Amniotic epithelial cell (primary cell): ENCODE measurements at places on chromosomes 12 and 14.

- DNase-seq, result no peak
These were observed 835.2 kb downstream of the FSCB start for GRCh38 chr14:43671716-43672485.

GRCh38 chr14:59166258-59166657 is 22.2 kb upstream of the DAAM1 start:
- DNase-seq, result no peak

DNA sequence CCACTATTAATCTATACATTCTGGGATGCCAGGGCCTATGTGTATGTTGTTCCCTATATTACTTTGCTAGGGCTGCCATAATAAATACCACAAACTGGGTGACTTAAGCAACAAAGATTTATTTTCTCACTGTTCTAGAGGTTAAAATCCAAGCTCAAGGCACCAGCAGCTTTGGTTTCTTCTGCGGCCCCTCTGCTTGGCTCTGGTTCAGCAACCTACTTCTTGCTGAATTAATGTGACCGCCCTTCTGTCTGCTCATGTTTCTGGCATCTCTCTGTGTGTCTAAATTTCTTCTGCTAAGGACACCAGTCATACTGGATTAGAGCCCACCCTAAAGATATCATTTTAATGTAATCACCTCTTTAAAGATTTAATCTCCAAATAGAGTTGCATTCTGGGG is 84.7 kb downstream of the ZNF664 start:
- DNase-seq, result peak; percentile 47

DNA sequence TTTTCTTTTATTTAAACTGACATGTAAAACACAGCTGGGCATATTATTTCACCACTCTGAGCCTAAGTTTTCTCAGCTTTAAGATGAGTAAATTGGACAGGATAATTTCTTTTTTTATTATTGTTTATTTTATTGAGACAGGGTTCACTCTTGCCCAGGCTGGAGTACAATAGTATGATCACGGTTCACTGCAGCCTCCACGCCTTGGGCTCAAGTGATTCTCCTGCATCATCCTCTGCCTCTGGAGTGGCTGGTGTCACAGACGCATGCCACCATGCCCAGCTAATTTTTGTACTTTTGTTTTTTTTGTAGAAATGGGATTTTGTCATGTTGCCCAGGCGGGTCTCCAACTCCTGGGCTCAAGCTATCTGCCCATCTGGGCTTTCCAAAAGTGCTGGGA is 12.7 kb downstream of the BMAL2 start:
- no peak for DNase-seq

DNA sequence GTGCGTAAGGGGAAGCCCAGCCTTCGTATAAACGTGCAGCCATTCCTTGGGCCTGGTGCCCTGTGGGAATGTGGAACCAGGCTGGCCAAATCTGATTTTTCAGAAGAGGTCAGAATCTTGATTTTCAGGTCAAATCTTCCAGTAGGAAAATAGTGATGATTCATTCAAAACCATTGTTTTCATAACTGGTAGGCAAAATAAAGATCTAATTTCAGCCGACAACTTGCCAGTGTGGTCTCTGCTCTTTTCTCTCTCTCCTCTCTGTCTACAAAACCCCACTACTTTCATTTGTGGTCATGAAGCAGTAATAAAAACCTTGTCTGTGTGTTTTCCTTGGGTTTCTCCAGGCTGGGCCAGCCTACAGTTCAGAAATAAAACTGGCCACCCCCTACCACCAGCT is 135.1 kb downstream of the RBM19 start:
- peak; percentile 4 for DNase-seq

- peak; percentile 33 for DNase-seq
These were observed 19.3 kb upstream of the CLEC2D start for GRCh38 chr12:9650151-9650576.

- DNase-seq, result peak; percentile 77
These were observed 2.4 kb downstream of the DHH start for GRCh38 chr12:49092086-49092815.

DNA sequence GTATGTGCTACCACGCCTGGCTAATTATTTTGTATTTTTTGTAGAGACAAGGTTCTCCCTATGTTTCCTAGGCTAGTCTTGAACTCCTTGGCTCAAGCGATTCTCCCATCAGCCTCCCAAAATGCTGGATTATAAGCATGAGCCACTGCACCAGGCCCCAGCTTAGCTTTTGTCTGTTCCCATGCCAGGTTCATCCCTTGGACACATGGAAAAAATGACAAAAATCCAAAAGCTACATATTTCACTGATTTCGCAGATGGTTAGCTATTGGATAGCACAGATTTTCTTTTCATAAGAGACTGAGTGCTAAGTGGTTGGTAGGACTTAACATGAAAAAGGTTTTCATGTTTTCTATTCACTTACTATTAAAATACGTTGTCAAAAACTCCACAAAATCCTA is 286.6 kb upstream of the KITLG start:
- no peak for DNase-seq

- DNase-seq, result no peak
These were observed 32.8 kb downstream of the UBE3B start for GRCh38 chr12:109510196-109510595.

DNA sequence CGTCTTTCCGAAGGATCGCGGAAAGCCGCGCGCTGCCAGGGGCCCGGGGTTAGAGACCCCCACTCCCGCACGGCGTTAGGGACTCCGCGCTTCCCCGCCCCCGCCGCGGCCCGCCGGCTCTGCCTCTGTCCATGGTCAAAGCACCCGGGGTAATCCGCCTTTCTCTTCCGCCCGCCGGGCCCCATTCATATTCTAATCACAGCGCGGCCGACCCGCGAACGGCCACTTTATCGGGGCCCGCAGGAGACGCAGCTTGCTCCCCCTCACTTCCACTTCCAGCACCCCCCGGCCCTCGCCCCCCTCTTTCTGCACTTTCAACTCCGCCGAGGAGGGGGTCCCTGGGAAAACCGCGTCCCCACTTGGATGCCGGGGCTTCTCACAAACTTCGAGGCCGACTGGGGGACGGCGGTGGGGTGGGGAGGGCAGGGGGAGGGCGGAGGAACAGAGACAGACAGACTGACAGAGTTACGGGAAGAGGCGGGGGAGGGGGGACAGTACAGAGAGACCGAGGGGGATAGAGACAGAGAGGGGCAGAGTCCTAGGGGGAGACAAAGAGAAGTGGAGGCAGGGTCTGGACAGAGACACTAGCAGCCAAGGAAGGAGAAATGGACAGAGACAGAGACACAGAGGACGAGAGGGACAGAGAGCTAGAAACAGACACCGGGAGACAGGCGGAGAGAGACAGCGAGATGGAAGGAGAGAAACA is 1.1 kb upstream of the RFX4 start:
- DNase-seq, result peak; percentile 11

GRCh38 chr14:69313176-69313575 is 53.2 kb downstream of the GALNT16 start:
- DNase-seq, result no peak

- DNase-seq, result peak; percentile 93
These were observed 29.8 kb upstream of the STRAP start for GRCh38 chr12:15852383-15852782.

- DNase-seq, result no peak
These were observed 201.2 kb downstream of the NTF3 start for GRCh38 chr12:5633106-5633505.

DNA sequence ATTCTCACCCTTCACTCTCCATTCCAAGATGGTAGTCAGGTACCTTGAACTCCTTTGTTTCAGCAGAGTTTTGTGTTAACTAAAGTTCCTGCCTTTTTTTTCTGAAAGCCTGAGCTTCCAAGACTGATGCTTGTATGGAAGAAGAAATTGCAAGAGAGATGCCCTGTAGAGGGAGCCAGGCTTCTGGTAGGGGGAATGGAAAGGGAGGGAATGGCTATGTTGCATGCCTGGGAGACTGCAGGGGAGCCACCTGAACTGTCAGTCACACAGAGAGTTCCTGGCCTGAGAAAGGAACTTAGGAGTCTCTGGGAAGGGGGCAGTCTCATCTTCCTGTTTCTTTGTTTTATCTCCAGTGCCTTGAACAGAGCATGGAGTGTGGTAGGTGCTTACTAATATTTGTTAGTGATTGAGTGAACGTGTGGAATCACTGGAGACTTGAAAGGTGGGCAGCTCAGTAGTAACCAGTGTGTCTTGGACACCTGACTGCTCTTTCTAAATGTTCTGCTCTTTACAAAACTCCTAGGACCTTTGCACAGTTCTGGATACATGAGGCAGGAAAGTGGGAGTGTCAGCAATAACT is 132.2 kb downstream of the ANO4 start:
- DNase-seq, result no peak

- DNase-seq, result no peak
These were observed 61.0 kb downstream of the SRGAP1 start for GRCh38 chr12:63905544-63905943.

- peak; percentile 59 for DNase-seq
These were observed 213.1 kb upstream of the FLRT2 start for GRCh38 chr14:85316701-85317410.

DNA sequence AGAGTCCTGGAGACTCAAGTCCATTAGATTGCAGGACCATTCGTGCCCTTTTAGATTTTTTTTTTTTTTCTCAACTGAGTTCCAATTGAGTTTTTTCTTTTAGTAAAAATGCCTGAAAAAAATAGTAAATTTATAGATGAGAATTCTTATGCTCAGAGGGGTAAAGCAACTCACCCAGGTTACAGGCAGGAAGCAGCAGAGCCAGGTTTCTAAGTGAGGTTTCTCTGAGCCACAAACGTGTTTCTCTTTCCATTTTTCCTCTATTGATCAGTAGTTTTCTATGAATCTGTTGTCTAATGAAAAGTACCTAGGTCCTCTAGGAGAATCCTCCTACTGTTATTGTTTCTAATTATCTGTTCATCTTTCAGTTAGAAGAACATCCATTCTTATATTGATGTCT is 66.4 kb upstream of the C12orf71 start:
- DNase-seq, result no peak

- no peak for DNase-seq
These were observed 41.7 kb downstream of the TTLL5 start for GRCh38 chr14:75702616-75703261.

- no peak for DNase-seq
These were observed 3.0 kb downstream of the PLEKHH1 start for GRCh38 chr14:67536087-67536486.

GRCh38 chr14:54498095-54498531 is 9.3 kb upstream of the GMFB start:
- DNase-seq, result no peak

DNA sequence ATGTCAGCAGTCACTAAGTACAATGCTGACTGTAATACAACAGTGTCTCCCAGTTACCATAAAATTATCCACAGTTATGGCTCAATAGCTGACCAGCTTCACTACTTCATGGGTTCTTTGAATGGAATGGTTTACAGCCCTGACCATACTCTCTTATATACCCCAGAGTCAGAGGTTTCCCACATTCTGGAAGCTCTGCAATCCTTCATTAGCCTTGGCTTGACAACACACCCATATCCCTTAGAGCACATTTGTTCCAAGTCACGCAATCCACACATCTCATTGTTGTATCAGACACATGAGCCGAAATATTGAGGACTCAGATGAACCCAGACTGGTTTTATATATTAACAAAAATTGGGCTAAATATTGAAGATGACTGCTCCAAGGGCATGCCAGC is 209.4 kb upstream of the PLXNC1 start:
- DNase-seq, result no peak

DNA sequence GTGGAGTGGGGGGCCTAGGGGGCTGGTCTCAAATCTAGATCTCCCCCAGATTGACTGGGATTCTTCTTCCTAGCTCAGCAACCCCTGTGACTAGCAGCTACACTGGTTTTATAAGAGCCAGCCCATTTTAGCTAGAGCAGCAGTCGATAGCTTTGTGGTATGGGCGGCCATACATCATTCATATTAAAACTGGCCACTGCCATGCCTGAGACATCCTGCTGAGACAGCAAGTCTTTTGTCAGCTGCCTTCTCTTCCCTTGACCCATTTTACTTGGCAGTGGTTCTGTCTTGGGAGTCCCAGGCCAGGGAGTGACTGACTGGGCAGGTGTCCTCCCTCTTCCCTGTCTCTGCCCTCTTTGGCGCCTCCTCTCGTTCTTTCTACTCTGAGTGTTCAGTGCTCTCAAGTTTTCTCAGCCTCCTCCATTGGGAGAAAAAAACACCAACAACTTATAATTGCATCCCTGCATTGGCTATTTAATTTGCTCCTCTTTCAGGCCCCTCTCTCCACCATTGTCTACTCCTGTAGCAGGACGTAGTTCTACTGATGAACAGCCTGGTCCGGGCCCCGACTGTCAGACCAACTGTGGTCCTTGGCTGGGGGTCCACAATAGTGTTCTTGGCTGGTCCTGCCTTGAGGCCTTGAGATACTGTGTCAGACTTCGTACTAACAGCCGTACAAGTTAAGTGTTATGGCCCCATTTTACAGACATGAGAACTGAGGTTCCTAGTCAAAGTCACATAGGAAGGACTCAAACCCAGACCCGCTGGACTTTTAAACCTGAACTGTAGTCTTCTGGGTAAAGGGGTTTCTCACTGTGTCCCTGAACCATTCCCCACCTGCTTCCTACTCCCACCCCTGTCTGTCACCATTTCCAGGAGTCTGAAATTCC is 18.3 kb upstream of the JDP2 start:
- no peak for DNase-seq

- DNase-seq, result no peak
These were observed 28.3 kb downstream of the C12orf75 start for GRCh38 chr12:105358789-105359188.

GRCh38 chr12:130592641-130593040 is 123.5 kb downstream of the RIMBP2 start:
- DNase-seq, result no peak

DNA sequence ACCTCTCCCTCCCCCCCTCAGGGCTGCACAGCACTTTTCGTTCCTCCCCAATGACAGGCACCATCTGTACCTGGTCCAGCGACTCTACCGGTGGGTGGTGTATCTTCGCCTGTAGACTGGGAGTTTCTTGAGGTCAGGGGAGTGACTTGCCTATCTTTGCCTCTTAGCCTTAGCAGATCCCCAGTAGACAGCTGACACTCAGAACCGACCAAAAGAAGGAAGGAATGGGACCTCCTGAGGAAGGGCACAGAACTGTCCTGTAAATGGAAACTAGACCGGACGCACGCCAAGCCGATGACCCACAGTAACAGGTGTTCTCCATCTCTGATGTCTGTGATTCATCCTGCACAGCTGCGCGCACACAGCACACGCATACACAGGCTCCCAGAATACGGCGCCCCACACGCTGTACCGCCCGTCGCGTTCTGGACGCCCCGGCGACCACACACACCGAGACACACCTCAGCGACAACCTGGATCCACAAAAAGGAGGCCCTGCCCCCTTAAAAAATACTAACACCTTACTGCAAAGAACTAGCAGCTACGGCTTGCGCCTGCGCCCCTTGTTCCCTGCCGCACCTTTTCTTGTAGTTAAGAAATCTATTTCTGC is 673 bp upstream of the TTC9 start:
- no peak for DNase-seq

DNA sequence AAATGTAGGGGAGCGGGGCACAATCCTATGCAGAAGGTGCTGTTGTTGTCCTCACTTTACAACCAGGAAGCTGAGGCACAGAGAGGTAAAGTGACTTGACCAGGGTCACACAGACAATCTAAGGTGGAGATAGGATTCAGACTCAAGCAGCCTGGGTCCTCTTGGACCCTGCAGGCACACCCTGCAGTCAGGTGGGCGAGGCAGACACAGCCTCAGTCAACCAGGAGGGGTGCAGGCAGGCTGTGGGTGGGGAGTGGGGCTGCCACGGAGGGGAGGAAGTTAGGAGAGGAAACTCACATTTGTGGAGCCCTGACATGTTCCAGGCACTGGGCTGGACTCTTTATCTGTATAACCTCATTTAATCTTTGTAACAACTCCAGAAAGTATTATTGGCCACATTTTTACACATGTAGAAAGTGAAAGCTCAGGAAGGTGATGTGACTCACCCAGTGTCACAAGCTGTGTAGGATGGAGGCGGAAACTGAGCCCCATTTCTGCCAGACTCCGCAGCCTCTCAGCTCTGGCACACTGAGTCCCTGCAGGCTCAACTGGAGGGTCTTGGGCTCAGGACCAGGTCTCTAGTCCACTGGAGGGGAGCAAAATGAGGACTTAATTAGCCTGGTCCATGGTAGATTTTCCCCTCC is 24.9 kb upstream of the CHGA start:
- no peak for DNase-seq
